Effector memory CD4-positive, alpha-beta T cell (primary cell): ENCODE measurements at places on chromosomes 4 and X.

GRCh38 chr4:134695433-134695832 lies 493.8 kb upstream of the PABPC4L start:
- no peak for DNase-seq

DNA sequence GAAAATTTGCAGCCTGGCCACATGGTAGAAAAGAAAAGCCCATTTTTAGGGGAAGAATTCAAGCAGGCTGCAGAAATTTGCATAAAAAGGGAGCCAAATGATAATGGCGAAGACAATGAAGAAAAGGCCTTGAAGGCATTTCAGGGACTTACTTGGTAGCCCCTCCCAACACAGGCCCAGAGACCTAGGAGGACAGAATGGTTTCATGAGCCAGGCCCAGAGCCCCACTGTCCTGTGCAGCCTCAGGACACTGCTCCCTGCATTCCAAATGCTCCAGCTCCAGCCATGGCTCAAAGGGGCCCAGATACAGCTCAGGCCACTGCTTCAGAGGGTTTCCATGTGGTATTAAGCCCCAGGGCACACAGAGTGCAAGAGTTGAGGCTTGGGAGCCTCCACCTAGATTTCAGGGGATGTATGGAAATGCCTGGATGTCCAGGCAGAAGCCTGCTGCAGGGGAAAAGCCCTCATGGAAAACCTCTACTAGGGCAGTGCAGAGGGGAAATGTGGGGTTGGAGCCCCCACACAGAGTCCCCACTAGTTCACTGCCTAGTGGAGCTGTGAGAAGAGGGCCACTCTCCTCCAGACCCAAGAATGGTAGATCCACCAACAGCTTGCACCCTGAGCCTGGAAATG lies 271.7 kb upstream of the KLF3 start:
- DNase-seq: no peak

GRCh38 chr4:1403591-1404572 lies 2.4 kb downstream of the NKX1-1 start:
- no peak for DNase-seq

DNA sequence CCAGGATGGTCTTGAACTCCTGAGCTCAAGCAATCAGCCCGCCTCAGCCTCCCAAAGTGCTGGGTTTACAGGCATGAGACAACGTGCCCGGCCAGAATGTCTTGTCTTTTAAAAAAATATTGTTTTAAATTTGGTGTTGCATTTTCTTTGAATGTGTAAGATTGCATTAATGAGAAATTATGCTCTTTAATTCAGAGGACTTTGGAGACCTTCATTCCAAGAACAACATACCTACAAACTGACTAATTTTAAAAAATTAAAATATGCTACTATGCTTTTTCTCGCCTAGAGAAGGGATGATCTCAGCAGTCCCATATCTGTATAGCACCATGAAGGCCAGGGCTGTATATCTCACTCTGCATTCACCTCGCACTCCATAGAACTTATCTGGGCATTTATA lies 204.3 kb upstream of the SLC7A11 start:
- DNase-seq: no peak

DNA sequence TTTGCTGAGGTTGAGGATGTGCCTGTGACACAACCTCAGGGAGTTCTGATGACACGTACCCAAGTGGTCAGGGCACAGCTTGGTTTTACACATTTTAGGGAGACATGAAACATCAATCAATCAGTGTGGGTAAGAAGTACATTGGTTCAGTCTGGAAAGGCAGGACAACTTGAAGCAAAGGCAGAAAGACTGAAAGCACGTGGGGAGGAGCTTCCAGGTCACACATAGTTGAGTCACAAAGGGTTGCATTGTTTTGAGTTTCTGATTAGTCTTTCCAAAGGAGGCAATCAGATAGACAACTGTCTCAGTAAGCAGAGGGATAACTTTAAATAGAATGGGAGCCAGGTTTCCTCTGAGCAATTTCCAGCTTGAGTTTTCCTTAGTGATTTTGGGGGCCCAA lies 1910.0 kb upstream of the AGA start:
- DNase-seq: no peak
